Cardiac muscle cell (in vitro differentiated cells and primary cell): ENCODE measurements at places on chromosomes 6 and 20.

DNA sequence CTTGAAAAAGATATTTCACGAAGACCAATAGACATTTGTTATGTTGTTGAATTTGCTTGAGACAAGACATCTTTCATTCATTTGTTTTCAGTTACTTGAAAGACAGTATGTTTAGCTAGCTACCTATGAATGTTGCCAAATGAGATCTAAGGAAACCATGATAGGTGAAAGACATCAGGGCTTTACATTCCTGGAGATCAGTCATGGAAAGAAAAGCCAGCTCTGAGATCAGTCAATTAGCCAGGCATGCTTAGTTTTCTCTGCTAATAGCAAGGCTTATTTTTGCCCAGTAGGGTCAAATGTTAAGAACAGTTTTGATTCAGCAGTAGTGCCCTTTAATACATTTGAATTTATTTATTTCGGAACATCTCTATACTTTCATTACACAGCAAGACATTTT is 116.5 kb upstream of the EDN1 start:
- no peak for DNase-seq

GRCh38 chr6:89260310-89260709 is 43.2 kb upstream of the GABRR1 start:
- DNase-seq = peak; percentile 40

DNA sequence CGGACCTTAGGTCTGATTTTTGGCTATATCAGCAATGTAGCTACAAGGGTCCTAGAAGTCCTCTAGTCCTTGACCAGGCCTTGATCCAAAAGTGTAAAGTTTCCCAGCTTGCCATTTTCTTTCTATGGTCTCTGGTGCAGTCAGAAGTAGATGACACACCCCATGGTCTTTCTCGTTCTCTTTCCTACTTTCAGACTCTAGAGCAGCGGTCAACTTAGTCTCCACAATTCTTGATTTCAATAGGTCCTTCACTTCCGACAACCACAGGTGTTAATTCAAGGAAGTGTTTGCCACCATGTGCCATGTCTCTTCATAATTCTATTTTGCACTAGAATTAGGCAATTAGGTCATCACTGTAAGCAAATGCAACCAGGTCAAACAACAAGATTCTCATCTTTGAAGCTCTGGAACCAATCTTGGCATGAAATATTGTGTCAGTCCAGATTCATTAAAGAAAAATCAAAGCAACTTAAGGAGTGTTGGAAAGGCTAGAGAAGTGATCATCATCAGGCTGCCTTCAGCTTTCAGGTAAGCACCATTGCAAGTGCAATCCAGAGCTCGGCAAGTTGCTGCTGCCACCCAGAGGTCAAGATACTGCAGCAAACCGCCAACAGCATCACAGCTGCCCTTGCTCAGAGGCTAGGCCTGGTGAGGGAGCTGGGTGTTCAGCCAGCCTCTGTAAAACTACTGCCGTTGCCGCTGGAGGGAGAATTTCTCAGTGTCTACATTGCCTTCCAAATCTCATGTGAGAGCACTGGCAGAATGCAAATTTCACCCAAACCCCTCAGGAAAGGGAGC is 5.6 kb upstream of the SYNE1 start:
- peak; percentile 77 for DNase-seq

GRCh38 chr20:11395581-11395980 is 522.1 kb upstream of the BTBD3 start:
- DNase-seq = no peak
